NCI-H1930 (cell line): ENCODE measurements at places on chromosomes 7 and 10.

DNA sequence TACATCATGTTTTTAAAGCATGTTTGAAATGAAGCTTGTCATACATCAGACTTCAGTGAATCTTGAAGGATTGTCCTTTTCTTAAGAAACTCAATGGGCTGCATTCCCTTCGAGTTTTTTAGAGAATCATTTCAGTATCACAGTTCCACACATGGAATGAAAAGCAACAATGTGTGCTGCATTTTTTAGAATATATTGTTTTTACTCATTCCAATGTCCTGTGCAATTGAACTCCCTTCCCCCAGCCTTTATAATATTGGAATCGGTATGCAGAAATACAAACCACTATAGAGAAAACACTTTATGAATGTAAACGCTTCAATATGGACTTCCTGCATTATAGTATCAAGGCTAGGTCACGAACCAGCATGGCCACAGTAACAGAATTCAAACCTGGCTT, 634.4 kb downstream of the GATA3 start:
- DNase-seq: no peak

GRCh38 chr10:117502421-117503243, 39.9 kb upstream of the EMX2 start:
- DNase-seq: no peak

- no peak for DNase-seq
Measured at GRCh38 chr10:51993475-51993874, 294.1 kb upstream of the CSTF2T start.

DNA sequence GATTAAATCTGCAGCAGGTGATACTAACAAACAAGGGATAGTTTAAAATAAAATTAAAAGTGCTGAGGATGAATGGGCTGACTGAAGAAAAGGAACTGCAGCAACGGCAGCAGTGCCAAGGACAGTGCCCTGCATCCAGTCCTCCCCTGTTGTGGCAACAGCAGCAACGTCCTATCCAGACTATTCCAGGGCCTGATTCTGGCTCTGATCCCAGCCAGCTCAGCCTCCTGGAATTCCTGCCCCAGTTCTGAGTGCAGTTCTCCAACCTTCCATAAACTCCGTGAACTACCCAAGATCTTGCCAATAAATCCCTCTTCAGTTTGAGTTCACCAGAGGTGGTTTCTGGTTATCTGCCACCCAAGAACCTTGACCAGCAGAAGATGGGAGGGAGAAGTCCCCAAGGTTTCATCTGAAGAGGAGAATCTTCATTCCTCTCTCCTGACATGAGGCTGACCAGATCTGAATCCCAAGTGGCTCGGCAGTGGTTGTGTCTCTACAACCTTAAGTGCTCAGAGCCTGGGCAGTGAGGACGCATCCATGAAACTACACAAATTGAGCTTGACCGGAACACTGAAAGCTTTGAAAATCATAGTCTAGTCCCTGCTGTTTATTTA, 115.8 kb downstream of the SORBS1 start:
- no peak for DNase-seq

- DNase-seq: no peak
Measured at GRCh38 chr7:71783779-71784178, 628.4 kb downstream of the CALN1 start.

- no peak for DNase-seq
Measured at GRCh38 chr7:102721-103120, 89.7 kb upstream of the FAM20C start.

- DNase-seq: no peak
Measured at GRCh38 chr7:150444674-150445365, 5.6 kb upstream of the GIMAP8 start.

- no peak for DNase-seq
Measured at GRCh38 chr10:102230861-102231356, 4.8 kb downstream of the ELOVL3 start.

DNA sequence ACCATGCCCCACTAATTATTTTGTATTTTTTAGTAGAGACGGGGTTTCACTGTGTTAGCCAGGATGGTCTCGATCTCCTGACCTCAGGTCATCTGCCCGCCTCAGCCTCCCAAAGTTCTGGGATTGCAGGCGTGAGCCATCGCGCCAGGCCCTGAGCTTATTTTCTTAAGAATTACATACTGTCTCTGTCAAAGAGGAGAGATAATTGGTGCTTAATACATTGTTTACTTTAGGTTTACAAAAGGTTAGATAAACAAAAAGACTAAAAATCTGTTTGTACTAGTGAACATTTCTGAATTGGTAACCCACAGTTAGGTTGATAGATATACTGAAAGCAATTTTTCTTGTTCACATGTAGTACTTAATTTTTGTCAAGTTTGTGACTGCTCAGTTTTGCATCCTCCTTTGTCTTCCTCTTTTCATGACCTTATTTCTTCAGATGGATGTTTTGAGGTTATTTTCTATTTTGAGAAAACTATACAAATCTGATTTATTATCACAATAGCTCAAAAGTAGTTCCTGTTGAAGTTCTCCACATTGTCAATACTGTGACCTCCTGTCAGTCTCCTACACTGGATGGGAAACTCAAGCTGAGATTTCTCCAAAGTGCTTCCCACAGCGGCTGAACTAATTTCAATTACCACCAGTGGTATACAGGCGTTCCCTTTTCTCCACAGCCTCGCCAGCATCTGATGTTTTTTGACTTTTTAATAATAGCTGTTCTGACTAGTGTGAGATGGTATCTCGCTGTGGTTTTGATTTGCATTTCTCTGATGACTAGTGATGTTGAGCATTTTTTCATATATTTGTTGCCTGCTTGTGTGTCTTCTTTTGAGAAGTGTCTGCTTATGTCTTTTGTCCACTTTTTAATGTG, 22.5 kb downstream of the HHEX start:
- no peak for DNase-seq

DNA sequence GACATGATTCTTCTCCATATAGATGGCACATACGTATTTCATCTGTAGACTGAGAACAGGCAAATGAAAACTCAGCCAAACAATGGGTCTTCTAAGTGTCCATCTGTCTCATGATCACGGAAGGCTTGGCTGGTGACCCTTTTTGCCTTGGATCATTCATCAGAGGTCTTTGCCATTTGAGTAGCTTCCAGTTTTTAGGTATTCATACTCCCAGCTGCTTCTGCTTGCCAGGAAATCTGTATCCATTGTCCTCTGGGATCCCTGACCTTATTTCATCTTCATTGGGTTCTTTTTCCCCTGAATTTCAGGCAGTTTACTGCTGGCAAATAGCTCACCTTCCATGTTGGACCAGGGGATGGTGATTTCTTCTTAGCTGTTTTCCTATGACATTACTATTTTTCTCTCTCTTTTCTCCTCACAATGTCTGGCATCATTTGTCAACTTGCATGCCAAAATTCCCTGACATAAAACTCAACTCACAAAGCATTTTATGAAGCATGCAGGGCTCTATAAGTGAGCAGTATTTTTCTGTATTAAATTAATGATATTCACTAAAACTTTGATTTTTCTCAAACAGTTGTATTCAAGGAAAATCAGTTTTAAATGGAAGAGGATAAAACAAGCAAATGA, 241.2 kb downstream of the DNAJB9 start:
- DNase-seq: no peak

DNA sequence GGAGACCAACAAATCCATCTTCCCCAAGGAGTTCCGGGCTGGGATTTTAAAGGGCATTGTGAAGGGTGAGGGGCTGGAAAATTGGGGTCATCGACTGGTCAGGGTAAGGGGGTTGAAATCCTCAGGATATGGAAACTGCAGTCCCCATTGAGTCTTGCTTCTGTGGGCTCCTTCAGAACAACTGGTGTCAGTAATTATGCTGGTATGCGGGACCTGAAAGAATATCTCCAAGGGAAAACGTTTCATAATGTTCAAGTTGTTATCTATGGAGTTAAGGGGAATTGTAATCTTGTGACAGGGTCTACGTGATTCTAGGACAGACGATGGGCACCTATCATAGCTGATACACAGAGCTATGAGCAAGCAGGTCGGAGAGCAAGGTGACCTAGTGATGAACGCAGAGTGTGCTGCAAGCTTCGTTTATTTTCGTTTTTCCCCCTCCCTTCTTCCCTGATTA, 494 bp upstream of the RHBDD2 start:
- DNase-seq: no peak

GRCh38 chr10:110149259-110149658, 58.1 kb upstream of the MXI1 start:
- DNase-seq: no peak

DNA sequence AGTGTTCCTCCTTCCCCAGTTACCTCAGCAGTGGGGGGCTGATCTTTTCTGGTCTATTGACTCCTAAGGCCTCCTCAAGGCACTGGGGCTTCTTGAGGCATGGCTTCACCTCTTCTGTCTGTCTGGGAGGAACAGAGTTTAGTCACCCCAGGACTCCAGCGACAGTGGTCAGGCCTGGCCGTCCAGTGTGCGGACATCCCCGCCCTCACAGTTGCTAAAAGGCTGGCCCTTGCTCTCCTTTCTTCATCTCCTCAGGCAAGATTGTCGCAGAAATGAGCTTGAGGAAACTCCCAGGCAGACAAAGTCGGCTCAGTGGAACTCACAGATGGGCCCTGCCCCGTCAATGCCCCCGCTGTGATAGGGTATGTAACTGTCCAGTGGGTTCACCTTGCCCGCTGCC, 7.0 kb upstream of the FFAR4 start:
- DNase-seq: no peak
